Stimulated activated CD4-positive, alpha-beta T cell treated with anti-CD3 and anti-CD28 coated beads, Interleukin-15, amount 100 ng/mL, for 48 hours (primary cell): ENCODE measurements at places on chromosomes 1 and 21.

GRCh38 chr1:24199291-24199900 is 12.3 kb upstream of the IFNLR1 start:
- peak; percentile 55 for DNase-seq

DNA sequence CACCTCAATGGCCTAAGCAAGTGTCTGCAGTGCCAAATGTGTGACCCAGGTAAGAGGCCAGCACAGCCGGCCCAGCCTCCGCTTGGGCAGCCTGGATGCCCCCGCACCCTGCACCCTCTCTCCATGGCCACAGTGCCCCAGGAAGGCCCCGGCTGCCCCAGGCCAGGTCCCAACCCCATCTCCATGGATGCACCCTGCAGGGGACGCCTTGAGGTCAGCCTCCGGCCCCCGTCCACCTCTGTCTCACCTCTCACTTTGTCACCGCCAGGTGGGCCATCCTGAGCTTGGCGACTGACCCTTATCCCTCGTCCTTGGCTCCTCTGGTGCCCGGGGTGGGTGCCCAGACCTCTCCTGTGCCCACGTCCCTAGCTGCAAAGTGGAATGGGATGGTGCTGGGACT is 2.2 kb downstream of the TNFRSF14 start:
- no peak for DNase-seq

DNA sequence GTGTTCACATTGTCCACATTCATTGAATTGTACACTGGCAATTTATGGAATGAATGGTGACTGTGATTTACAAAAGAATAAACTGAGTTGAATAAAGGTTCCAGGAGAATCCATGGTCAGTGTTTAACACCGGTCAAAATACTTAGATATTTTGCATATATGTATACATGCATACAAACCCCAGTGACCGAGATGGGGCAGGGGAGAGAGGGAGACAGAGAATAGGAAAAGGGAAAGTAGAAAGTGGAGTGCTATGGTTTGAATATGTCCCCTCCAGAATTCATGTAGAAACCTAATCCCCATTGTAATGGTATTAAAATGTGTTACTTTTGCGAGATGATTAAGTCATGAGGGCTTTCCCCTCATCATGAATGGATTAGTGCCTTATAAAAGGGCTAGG is 154.4 kb downstream of the TTLL7 start:
- no peak for DNase-seq

DNA sequence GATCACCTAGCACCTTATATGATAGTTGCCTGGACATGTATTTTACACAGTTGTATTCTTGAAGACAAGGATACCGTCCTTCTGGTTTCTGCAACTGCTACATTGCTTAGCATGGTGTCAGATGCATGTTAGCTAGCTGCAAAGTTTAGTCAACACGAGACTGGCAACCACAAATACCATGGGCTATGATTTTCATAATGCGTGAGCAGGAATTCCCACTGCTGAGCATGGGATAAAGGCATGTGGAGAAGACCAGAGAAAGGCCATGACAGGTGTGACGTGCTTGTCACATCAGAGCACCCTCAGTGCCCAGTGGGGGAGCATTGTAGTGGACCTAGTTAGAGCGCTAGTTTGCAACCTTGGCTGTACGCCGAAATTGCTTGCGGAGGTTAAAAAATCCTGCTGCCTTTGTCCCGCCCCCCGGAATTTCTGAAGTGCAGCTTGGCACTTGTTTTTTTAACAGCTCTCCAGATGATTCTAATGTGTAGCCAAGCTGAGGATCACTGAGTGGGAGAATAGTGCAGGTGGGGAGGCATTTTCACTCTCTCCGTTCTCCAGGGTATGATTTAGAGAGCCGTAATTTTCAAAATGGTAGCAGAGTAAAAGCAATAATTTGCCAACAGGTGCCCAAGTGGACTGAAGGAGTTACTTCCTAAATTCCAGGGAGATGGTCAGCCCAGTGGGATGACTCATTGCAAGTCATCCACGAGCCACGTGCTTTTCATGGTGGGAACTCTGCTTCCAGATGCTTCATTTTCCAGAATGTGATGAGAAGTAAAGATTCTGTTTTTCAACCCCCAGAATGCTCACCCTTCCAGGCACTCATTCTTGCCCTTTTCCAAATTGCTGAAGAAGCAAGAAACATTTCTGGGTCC is 81.0 kb downstream of the CNIH3 start:
- DNase-seq = no peak

DNA sequence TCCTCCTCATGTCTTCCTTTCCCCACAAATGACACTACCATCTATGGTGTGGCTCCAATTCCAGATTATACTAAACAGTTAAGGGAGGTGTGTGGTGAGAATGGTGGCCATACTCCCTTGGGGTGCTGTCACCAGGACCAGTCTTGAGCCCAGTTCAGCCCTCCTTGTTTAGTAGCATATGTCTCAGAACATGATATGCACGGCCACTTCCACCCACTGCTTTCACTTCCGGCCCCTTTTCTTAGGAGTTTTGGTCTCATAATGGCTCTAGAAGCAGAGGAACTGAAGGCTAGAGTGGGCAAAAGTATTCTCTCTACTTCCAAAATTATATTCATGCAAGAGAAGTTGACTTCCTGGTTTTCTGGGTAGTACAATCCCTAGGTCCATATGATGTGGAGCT is 45.3 kb upstream of the CACNA1E start:
- DNase-seq = no peak

- DNase-seq = no peak
Observed at GRCh38 chr1:217982331-217983050, 302.6 kb upstream of the RRP15 start.

GRCh38 chr1:212754193-212754592 is 37.4 kb downstream of the NSL1 start:
- no peak for DNase-seq

DNA sequence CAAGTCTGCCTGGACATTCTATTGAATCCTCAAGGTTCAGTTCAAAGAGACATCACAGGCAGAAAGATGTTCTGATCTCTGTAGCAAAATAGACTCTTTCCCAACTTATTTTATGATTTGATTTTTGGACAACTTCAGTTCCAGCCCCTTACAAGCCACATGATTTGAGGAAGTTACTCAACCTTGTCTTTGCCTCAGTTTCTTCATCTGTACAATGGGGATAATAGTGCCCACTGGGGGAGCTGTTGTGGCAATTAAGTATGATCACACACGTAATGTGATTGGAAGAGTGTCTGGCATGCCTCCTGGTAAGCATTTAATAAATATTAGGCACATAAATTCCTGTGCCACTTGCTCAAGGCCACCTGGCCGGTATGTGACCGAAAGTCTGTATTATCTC is 130.6 kb downstream of the DAB1 start:
- DNase-seq = no peak

DNA sequence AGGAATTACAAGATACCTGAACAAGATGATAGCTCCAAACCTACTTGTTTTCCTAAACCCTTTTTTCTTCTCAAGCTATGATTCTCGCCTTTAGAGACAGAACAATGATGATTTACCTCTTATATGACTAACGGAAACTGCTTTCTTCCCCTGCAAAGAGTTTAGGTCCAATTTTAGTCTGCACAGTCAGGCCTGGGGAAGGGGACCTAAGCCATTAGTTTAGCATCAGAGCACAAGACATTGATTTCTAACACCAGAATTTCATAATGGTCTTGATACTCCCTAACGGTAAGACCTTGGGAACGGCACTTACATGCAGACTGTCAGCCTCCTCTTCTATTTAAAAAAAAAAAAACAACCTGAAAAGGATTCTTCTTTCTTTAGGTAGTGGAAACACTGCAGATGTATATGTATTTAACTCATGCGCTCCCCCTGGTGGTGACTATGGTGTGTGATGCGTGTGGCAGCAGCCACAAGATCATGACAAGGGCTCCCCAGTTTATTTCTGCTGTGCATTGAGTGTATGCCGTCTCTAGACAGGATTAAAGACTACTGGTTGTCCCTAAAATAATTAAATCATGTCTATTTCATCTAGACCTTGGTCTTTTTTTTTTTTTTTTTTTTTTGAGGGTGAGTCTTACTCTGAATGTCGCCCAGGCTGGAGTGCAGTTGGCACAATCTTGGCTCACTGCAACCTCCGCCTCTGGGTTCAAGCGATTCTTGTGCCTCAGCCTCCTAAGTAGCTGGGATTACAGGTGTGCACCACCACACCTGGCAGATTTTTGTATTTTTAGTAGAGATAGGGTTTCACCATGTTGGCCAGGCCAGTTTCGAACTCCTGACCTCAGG is 37.3 kb upstream of the TMEM222 start:
- DNase-seq = peak; percentile 87

DNA sequence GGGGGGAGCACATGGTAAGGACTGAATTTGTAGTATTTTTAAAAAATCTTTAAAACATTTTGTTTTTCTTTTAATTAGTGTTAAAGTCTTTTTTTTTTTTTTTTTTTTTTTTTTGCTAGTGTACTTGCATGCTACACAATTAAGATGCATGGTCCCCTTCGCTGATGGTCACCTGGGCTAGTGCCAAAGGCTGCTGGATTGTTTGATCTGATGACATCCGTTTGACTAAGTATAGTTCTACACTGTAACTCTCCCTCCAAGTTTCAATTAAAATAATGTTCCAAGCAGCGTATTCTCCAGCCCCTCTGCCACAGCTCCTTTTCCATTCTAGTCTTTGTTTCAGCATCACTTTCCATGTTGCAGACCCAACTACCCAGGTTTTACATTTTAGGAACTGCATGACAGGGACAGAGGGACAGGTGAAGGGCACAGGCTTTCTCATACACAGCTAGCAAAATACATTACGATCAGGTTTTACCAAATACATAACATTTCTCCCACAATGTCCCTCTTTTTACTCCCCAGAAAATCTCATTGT is 852 bp upstream of the RAVER2 start:
- DNase-seq = no peak
